HTR-8/SVneo (cell line): ENCODE measurements at places on chromosomes 2 and 18.
A peak's percentile ranks its signal among the peaks of the same experiment; 100 is the strongest.

DNA sequence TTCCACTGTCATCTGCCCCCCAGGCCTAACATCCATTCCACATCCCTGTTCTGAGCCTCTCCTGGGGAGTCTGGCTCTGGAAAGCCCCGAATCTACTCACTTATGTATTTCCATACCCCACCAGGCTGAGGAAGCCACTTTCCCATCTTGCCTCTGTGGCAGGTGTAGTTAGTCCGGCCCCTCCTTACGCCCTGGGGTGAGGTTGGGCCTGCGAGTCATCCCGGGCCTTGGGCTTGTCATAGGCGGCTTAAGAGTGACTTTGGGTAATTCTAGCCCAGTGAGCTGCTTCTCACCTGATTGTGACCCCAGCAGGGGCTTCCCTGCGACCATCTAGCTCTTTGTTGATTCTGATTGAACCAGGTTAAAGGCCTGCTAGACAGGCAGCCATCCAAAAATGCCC lies 21.1 kb downstream of the PCARE start:
- peak; percentile 37 for DNase-seq

DNA sequence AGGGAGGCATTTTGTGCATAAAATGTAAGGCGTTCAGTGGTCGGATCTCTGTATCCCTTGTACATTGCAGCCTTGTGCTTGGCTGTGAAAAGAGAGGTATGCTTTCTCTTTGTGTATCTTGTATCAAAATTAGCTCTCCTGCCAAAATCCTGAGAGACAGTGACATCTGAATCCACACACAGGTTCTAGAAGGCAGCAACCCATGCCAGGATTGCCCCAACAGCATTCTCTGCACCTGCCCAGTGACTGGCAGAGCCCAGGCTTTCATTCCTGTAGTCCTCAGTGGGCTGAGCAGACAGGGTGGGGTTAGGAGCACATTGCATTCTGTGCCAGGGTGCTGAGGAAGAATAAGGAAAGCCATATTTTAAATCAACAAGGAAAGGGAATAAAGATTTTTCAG lies 740.3 kb upstream of the RAB6C start:
- DNase-seq = no peak

DNA sequence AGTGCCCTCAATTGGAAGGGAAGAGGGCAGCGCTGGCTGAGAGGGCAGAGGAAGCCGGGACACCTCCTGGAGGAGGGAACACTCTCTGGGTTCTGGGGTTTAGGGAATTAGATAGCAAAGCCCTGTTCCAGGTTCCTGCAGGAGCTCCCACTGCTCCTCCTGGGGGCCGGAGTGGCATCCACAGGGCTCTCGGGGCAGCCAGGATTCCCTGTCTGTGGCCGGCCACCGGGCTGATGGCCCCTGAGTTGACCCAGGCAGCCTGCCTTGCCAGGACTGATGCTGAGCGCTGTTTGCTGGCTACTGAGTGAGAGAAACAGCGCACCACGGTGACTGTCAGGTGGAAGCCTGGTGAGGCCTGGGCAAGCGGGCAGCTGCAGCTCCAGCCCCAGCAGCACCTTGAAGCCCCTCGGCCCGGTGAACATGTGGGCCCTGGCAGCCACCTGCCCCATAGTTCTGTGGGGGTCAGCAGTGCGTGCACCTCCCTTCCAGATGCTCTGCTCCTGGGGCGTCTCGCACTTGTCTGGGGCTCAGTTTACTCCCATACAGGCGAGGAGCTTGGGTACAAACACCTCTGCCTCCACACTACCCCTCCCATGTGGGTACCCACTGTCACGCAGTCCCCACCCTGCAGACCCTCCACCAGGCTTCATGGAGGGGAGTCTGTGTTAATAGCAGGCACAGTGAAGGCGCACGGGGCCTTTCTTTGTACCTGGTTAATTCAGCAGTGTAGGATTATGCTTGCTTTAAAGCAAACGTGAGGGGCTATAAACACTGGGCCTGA lies 7.7 kb upstream of the ALLC start:
- no peak for DNase-seq

DNA sequence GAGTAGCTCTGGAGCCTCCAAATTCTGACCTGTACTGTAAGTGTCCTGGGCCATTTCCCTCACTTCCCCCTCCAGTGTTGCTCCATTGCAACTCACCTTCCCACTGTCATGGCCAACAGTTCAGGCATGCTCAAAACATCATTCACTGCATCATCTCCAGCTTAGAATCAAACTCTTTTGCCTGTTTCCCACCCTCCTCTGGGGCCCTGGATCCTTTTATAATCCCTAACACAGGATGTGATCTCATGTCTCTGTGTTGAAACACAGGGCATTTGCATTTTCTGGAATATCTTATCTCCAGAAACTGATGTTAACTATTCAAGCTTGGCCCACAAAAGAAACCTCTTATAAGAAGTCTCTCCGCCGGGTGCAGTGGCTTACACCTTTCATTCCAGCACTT lies 3.0 kb downstream of the DPP4 start:
- DNase-seq = no peak

GRCh38 chr2:176356251-176356650 lies 87.0 kb downstream of the MTX2 start:
- no peak for DNase-seq

DNA sequence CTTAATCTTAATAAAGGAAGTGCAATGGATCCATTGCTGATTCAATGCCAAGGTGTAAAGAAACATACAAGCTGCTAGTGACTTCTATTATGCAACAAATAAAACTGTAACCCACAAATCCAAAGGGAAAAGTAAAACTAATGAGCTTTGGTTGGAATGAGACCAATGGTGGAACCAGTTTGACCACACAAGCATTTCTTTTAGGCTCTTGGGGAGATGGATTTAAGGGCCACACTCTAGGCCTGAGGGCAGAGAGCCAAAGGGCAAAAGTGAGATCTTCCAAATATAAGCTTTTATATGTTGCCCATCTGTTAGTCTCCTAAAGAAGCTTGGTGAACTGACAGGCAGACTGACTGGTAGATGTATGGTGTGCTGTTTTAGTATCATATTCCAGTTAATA lies 41.5 kb upstream of the MMADHC start:
- no peak for DNase-seq

GRCh38 chr18:77132369-77133050 lies at the start of gene MBP:
Gene MBP, minus strand, starts transcription at chr18:77132783. Its CDS starts 27,522 bp downstream, at chr18:77105261.
- no peak for DNase-seq

- DNase-seq = no peak
Observed at GRCh38 chr2:100660851-100661584, 98.2 kb downstream of the PDCL3 start.

DNA sequence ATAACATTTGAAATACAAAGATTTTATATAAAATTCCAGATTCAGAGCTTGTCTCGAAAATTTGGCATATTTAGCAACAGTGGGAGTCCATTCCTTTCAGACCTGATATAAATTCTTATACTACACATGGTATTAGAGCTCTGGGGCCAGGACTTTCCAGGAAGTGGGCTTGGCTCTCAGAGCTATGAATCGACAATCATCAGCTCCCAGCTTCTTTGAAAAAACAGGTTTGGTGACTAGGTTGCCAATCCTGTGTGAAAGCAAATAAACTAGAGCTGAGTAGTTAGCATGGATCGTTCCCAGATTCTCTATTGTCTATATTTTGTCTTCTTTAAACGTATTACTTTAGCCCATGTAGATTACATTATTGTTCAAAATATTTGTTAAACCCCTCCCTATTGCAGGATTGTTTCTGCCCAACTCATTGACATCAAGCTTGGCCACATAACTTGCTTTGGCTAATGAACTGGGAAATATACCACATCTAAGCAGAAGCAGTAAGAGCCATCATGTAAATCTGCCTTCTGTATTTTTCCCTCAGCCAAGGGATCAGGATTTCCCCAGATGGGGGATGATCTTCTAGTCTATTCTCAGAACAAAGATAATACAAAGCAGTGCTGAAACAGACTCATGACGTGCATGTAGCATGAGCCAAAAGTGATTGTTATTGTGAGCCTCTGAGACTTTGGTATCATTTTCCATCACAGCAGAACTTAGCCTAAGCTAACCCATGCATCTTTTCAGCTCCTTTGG lies 105.4 kb downstream of the KCNH7 start:
- no peak for DNase-seq

DNA sequence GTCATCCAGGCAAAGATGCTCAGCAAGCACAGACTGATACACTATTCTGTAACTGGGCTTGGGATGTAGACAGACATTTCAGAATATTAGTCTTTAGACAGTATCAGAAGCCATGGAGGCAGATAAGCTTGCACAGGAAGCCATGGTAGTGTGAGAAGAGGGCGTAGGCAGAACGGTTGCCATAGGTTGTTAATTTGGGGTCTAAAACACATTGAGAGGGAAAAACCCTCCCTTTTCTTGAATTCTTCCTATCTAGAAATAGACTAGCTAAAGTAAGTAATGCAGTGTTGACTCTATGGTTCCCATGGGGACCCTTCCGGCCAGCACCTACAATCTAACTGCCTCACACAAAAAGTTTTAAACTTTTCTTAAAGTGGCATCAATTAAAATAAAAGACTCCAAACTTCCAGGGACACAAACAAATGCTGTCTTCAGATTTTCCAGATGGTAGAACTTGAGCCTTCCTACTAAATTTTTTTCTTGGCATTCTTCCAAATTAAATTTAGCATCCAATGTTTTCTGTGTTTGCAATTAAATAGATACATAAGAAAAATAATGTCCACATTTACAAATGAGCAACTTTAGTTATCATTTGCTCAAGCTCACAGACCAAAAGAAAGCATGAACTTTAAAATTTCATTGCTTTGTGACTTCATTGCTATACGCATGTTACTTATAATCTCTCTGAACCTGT lies 1.9 kb downstream of the PRKRA start:
- no peak for DNase-seq

- peak; percentile 49 for DNase-seq
Observed at GRCh38 chr2:74530239-74531187, 780 bp downstream of the HTRA2 start.

DNA sequence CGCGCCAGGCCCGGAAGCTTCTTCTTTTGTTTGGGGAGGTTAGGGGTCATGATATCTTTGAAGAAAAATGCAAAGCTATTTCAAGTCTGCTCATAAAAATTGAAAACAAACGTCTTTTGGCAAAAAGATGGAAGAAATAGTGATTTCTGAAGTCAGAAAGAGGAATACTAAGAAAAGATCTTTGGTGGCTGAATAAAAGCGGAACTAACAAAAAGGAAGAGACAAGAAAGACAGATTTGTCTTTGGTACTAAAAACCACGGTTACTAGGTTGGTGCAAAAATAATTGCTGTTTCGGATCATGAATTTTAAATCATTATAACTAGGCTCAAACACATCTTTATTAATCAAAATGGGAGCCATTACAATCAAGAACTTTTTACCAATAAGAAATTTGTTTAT lies 164.6 kb upstream of the TRIB2 start:
- DNase-seq = no peak

- no peak for DNase-seq
Observed at GRCh38 chr18:36692921-36693332, 135.9 kb downstream of the TPGS2 start.

DNA sequence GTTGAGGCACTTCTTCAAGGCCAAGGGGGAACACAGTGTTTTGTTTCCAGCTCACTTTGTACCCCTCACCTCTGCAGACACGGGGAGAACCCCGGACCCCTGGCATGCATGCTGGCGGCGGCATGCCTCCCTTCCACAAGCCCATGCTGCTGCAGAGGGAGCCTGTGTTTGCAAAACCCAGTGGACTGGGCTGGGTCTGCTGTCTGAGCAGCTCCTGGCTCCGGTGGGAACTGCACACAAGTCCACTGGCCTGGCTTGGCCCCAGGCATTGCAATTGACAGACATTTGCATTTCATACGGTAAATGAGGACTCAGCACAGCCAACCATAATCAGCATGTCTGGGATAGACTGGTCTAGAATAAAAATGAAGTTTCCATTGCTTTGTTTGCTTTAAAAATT lies 62.4 kb downstream of the RALBP1 start:
- DNase-seq = no peak

DNA sequence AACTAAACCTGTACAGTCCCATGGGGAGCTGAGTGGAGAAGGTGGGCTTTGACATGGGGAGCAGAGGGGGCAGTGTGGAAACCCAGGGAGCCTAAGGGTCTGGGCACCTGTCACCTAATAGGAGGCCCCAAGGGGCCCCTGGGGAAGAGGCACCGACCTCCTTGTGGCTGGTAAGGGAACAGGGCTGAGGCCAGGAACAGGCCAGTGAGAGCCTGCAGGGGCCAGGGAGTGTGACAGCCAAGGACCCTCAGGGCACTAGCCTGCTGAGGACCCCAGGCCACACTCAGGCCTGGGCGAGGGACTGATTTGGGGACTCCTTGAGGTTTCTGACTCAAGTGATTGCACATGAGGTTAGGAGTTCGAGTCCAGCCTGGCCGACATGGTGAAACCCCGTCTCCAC lies 24.5 kb upstream of the ALPP start:
- DNase-seq = no peak

- peak; percentile 25 for DNase-seq
Observed at GRCh38 chr2:150587547-150588505, 100.4 kb upstream of the RND3 start.

DNA sequence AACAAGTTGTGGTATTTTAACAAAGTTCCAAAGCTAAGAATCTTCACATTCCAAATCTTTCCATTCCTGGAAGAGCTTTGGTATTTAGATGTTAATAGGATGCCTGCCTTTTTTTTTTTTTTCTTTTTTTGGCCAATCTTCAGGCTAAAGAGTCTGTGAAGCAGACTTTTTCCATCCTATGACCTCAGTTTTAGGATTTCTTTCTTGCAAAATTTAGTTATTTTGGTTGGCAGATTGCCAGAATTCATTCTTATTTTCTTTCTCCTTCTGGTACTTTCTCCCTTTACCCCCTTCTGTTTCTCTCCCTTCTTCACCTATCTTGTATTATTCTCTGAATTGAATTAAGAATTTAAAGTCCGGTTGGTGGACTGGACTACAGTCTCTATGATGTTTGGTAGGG lies 217.8 kb upstream of the REV1 start:
- DNase-seq = no peak

GRCh38 chr2:233407771-233408181 lies 53.5 kb downstream of the DGKD start:
- DNase-seq = no peak

- no peak for DNase-seq
Observed at GRCh38 chr2:142599504-142599903, 278.0 kb upstream of the KYNU start.

GRCh38 chr18:3368193-3368592 lies 81.8 kb upstream of the TGIF1 start:
- peak; percentile 29 for DNase-seq

GRCh38 chr2:236654496-236654895 lies 84.9 kb downstream of the ACKR3 start:
- no peak for DNase-seq

DNA sequence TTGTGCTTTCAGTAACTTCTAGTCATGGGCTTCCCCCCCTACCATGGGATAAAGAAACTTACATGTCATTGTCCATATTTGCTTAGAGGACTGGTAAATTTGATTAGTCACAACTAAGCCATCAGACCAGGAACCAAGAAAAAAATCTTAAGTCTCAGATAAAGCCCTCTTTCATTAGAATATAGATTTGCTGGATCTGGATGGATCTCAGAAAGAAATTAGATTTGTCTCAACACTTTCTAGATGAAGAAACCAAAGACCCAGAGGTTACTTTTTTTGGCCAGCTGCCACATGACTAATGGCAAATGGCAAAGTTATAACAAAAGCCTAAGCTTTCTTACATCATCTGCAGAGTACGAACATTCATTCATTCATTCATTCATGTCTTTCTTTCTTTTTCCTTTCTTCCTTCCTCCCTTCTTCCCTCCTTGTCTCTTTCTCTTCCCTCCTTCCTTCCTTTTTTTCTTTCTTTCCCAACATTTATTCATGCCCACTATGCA lies 60.2 kb downstream of the CDCA7 start:
- no peak for DNase-seq

GRCh38 chr2:194815475-194815874 lies 841.6 kb upstream of the SLC39A10 start:
- no peak for DNase-seq

- no peak for DNase-seq
Observed at GRCh38 chr2:238722883-238723282, 125.0 kb upstream of the TWIST2 start.
